ENCODE measurements at places on chromosomes 1 and 21. TPM values are rescaled to one million over a fixed set of nuclear protein-coding genes. Genes with fewer than 3 reads are reported as not detected.

DNA sequence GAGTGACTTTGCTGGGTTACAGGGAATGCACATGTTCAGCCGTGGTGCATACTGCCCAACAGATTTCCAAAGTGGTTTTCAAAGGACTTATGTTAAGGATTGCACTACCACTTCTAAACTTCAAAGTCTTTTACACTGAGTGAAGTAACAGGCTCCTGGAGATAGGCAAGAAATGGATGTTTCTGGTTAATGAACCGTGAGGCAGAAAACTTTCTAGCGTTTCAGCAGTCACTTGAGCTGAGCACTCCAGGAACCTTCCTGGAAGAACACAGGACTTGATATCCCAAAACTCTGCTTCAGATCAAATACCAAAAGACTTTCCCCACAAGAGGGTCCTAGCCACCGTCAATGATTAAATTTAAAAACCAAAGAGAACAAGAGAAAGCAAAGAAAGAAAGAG lies 74.3 kb upstream of the ATP1A1 start:
- no peak for DNase-seq

GRCh38 chr1:32337855-32338636 lies 2.0 kb upstream of the MARCKSL1 start:
- peak; percentile 62 for DNase-seq

DNA sequence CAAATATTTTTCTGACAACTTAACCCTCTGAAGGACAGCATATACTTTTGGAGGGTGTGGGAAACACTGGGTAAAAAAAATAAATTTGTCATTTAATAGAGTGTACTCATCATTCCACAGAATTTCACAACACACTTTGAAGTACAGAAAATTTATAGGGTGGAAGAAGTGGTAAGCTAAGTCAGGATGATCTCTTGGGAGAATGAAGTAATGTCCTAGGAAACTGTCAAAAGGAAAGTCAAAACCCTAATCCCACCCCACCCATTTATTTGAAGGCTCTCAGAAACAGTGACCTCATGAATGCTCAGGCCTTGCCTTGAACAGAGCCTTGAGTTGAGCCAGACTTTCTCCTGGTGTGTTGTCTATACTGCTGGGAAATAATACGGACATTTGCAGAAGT lies 7.3 kb upstream of the UAP1 start:
- no peak for DNase-seq

DNA sequence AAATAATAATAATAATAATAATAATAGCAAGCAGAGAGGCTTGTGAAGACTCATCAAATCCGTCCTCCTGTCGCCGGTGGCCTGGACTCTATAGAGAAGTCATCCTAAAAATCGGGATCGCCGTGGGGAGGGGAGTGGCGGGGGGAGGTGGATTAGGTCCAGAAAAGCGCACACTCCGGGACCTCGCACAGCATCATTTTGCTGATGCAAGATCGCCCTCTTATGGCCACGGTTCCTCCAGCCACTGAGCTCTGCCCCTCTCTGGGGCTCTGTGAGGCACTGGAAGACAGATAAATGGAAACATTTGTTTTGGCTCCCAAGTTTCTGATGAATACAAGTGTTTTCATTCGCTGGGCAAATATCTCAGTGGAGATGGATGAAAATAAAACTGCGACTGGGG lies 612.0 kb downstream of the MATN1 start:
- DNase-seq, result peak; percentile 66

GRCh38 chr1:113615425-113615824 lies 143.9 kb downstream of the PHTF1 start:
- DNase-seq, result peak; percentile 23

DNA sequence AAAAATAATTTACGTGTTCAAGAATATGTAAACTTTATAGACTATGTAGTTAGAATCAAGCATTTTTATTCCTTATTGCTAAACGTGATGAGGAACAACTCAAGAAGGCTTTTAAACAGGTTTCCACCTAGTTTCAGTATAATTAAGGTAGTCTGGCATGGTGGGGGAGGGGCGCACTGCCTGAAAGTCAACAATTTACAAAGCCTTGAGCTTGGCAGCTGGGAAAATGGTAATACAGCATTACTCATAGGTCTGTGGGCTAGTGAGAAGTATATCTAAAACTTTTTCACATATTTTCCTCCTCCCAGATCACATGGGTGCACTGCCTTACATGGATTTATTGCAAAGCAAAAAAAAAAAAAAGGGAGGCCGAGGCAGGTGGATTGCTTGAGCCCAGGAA lies 75.2 kb downstream of the EVI5 start:
- DNase-seq, result peak; percentile 59

DNA sequence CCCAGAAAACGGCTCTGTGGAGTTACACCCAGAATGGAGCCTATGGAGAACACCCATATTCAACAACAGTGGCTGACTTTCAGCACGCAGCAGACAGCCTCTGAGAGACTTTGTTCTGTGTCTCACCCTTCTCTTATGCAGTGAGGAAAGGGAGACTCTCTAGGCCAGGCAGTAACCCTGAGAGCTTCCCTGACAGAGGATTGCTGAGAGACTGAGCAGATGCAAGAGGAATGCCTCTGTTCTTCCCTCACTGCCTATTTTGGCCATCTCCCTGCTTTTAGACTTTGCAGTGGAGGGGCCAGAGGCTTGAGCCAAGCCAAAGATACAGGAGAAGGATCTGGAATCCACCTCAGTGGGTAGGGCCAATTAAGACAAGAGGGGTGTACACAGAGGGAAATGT lies 41.8 kb upstream of the SLC16A1 start:
- DNase-seq, result no peak

- peak; percentile 57 for DNase-seq
These were observed 652.5 kb downstream of the KIF26B start for GRCh38 chr1:245807306-245807705.

DNA sequence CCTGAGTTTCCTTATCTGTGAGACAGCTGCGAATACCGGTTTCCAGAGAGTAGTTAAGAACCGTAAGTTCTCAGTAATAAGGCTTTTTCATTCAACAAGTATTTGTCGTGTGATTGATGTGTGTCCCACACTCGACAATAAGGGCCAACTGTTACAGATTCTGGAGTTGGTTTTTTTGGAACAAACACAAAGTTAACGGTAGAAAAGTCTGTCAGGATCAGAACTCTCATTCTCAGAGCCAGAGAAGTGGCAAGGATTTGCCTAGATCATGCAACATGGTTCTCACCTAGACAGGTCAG lies 837 bp downstream of the NUDC start:
- DNase-seq, result no peak

DNA sequence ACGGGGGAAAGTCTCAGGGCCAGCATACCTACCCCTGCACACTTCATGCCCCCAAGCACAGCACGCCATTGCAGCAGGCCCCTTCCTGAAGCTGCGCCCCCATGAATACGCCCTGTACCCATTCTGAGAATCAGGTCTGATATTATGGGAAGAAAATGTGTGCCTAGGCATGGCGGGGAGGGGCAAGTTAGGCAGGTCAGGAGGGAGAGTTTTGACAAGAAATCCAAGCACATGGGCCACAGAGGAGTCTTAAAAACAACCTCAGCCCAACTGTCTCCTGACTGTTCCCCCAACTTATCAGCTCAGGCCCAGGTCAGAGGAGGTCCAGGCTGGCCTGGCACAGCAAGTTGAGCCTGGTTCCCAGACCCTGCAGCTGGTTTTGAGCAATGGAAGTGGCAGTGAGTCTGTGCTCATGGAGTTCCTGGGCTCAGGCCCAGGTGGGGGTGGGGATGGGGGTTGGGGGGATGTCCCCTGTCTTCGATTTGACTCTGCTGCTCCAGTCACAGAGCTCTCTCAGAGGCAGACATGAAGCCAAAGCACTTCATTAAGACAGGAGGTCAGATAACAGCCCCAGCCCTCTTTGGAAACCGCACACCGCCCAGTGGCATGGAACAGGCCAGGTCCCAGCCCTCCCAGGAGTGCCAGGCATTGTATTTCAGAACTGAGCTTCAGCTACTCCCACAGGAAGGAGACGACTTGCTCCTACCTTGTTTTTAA lies 20.6 kb upstream of the BCAR3 start:
- peak; percentile 96 for DNase-seq

DNA sequence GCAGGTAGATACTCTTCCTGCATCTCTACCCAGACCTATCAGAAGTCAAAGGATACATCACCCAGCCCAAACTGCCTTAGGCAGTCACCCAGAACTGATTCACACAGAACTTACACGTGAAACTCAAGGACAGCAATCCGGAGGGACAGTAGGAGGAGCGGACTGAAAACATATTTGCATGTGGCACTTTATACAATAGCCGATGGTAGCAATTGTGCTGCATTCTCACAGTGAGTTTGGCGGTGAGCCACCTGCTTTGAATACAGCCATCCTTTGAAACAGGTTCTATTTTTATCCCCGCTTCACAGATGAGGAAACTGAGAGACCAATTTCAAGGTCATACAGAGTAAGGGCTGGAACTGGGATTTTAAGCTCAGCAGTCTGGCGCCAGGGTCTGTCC lies 69.5 kb downstream of the EDEM3 start:
- no peak for DNase-seq

GRCh38 chr21:42859891-42860230 lies 19.5 kb downstream of the WDR4 start:
- DNase-seq, result no peak

DNA sequence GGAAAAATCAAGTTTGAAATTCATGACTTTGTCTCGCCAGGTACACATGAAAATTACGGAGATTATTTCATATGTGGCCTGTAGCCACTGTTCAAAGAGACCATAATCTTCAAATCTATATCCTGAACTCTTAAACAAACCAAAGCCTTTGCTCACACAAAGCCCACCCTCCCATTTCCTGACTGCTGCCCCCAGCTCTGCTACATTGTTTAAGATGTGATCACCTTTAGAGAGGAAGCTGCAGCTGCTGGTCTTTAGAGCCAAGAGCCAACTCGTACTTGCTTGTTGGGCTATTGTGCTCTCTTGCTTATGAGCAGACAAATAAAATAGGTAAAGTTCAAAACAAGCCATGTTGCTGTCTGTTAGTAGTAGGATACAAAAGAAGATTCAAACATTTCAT lies 71.9 kb downstream of the DTL start:
- no peak for DNase-seq

DNA sequence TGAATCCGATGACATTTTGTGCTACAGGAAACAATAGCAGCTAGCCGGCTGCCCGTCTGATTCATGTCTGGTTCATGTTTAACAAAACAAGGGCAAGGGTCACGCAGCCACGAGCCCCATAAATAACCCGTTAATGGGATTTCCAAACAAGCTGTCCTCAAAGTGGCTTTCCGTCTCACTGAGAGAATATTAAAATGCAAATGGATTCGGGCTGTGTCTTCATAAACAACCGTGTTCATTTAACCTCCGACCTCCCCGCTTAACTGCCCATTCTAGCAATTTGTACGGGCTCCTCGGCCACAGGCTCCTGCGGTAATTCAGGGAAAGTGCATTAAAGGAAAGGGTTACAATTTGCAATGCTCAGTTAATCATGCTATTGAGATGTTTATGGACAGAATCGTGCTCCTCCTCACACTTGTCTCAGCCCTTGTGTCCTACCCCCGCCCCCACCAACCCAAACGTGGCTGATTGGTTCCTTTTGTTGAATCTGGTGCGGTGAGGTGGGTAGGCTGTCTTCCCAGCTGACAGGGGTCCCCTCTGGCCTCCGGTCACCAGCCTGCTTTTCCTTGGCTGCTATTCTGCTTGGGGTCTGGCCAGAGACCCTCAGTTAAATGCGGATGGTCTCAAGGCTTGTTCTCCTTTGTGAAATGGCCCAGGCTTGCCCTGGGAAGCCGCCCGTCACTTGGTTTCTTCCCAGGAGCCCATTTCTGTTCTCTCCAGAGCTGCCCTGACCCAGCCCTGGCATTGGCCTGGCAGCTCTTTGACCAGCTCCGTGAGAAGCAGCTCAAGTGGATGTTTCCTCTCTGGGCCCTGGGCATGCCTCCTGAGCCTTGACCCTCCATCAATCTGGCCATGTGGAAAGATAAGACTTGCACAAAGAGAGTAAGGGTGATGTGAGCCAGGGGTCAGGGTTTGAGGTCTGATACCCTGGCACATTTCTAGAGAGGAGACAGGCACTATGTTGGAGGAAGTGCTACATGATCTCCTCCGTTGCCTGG lies 200.7 kb upstream of the POU3F1 start:
- DNase-seq, result peak; percentile 65

DNA sequence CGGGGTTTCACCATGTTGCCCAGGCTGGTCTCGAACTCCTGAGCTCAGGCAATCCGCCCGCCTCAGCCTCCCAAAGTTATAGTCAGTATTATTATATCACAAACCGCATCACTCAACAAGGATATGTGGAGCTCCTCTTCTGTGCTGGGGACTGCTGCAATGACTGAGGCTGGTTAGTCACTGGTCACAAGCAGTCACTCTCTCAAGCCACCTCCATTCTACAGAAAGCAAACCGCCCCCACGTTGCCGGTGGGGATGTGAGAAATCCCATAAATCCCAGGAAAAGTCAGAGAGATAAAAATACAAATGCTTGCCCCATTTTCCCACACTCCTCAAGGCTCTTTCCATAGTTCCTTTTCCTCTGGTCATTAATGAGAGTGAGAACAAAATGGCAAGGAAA lies 155.7 kb downstream of the ADSS2 start:
- DNase-seq, result no peak

- DNase-seq, result no peak
These were observed 66.7 kb downstream of the BARHL2 start for GRCh38 chr1:90650401-90650800.

GRCh38 chr21:45318556-45319404 lies 31.1 kb upstream of the POFUT2 start:
- no peak for DNase-seq

- DNase-seq, result no peak
These were observed 444.7 kb downstream of the CAMTA1 start for GRCh38 chr1:7229696-7230631.

GRCh38 chr1:218376722-218377121 lies 31.6 kb downstream of the TGFB2 start:
- no peak for DNase-seq

DNA sequence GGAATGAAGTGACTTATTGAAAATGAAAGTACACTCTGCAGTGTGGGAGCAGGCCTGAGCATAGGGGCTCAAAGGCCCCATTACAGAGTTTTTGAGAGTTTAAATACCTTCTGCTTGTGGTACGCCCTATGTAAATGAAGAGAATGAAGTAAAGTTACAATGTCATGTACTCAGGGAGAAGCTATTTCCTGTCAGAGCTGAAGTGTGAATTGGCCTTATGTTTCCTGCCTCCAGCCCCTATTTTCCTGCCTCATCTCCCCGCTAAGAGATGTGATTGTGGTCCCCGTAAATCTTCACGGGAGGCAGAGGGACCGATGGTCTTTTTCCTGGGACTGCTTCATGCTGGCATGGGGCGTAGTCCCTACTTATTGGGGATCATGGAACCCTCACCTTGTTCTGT lies 2.5 kb upstream of the ZNF683 start:
- no peak for DNase-seq

RAB7B gene
- 2.7 TPM for total RNA-seq

HPDL gene
- total RNA-seq, result not detected

FAM177B gene
- total RNA-seq, result not detected

SLC16A4 gene
- total RNA-seq, result 3.9 TPM

PLA2G2F gene
- total RNA-seq, result not detected

CFAP45 gene
- 1.7 TPM for total RNA-seq

UBAP2L gene
- total RNA-seq, result 98.6 TPM
